ENCODE measurements at places on chromosomes 7 and 10.

DNA sequence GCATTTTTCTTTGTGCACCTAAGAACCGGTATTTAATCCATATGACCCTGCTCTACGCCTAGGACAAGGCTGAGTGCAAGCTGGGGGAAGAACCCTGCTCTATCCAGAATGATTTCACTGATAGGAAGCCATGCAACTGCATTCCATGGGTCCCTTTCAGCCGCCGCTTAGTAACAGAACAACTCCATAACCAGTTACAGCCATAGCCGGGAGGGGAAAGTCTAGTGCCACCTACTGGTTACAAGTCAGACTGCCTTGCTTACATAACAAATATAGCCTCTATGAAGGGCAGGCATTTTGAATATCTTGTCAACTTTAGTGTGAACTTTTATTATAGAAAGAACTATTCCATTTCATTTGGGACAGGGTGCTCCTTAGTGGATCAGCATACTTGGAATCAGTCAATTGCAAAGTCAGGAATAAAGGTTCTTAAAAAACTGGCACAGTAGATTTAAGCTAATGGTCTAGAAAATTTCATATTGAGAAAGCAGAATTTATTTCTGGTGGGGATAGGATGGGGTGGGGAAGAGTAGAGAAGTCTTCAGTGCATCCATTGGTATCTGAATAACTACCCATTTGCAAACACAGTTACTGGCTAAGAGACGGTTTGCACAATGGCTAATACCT lies 521.7 kb downstream of the ADRA2A start:
- DNase-seq = peak; percentile 29

DNA sequence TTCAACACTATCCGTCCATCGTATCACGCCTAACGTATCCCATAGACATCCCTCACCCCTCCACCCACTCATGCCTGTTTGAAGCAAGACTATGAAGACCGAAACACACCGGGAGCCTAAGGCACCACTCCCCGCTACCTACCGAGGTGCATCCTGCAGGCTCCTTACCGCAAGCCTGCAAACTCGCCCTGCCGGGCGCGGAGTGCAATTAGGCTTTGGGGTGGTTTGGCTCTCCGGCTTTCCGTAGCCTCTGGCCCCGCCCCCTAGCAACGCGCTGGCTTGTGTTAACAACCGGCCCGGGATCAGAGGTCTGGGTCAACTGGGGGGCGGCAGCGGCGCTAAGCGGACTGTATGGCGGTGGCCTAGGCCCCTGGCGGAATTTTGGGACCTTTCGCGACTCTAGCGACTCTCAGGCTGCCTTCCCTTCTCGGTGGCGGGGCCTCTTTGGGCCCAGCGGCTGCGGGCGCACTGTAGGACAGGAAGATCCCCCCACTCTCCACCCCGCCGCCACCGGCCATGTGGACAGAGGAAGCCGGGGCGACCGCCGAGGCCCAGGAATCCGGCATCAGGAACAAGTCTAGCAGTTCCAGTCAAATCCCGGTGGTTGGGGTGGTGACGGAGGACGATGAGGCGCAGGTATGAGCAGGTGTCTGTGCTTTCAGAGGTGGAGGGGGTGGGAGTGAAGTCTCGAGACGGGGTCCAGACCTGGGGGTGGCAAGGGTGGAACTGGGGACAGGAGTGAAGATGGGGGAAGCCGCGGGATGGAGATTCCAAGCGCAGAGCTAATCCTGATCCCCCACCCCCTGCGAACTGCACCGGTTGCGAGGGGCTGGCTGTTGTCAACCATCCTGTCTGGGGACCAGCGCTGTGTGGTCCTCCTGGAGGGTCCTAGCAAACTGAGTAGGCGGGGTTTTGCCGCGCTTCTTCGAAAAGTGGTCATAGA lies at the start of gene CFAP69:
Gene CFAP69 (plus strand): TSS at position 266 of the 943 bp plus-strand sequence. CDS start 251 bp downstream, at position 517.
- DNase-seq = peak; percentile 88

- DNase-seq = no peak
These were observed 59.3 kb downstream of the C7orf25 start for GRCh38 chr7:42852531-42852930.

GRCh38 chr7:40711706-40712105 lies 576.9 kb downstream of the SUGCT start:
- DNase-seq = no peak

DNA sequence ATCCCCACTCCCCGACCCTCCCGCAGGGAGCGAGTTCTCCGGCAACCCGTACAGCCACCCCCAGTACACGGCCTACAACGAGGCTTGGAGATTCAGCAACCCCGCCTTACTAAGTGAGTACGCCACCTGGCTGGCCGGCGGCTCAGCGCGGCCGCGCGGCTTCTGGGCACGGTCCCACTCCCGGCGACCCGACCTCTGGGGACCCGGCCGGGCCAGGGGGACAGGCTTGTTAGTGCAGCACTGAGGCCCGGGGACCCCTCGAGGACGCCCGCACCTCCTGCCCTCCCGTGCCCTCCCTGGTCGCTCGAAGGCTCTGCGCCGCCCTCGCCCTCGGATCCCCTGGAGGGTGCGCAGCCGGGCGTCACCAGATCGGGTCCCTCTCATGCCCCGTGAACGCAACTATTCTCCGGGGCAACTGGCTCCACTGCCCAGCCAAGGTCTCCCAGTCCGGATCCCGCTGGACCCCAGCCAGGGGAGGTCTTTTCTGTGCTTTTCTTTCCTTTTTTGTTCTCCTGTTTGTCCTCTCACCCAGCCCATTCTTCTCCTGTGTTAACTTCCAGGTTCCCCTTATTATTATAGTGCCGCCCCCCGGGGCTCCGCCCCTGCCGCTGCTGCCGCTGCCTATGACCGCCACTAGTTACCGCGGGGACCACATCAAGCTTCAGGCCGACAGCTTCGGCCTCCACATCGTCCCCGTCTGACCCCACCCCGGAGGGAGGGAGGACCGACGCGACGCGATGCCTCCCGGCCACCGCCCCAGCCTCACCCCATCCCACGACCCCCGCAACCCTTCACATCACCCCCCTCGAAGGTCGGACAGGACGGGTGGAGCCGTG lies 81.8 kb downstream of the PAX2 start:
- peak; percentile 52 for DNase-seq

- no peak for DNase-seq
These were observed 10.5 kb upstream of the EZH2 start for GRCh38 chr7:148894591-148894990.

DNA sequence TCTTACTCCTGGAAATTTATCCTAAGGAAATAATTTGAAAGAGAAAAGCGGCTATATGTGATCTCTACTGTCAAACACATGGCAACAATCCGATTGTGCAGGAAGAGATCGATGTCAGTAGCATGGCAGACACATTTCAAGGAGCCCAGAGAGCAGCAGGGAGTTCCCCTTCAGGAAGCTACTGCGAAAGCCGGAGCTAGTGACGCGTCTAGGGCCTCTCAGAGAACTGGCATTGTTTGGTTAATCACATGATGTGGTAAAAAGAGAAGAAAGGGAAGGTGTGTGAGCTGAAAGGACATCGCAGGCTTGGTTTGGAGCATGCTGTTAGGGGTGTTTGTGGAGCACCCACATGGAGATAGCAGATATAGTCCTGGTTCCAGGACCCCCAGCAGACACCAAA lies 74.9 kb downstream of the BEND7 start:
- peak; percentile 6 for DNase-seq

- no peak for DNase-seq
These were observed 3.6 kb downstream of the C10orf67 start for GRCh38 chr10:23341004-23341403.

DNA sequence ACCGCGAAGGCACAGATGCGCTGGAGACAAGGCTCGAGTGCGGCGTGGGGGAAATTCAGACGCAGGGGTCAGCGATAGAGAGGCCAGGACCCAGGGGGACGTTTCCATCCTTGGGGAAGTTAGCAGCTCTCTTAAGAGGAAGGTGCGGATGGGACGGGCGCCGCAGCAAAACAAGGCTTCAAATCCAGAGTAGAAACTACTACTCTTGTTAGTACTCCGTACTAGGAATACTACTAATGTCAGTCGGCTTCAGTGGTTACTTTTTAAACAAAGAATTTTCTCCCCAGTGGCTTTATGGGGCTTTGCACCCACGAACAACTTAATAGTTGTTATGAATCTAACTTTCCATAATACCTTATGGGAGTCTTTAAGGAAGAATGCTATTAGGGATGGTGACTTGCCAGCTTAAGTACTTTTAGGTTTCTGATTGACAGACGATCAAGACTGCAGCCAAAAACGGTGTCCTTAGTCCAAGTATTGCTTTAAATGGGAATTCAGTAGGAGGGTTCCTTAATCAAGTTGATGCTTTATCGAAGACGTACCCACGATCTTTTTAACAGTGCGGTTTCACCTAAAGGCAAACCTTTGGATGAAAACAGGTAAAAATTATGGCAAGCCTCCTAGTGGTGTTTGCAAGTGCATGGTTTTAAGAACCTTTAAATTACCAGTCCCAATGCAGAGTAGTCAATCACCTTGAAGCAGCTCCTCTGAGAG lies 812 bp upstream of the IDE start:
- DNase-seq = no peak

- no peak for DNase-seq
These were observed 766.0 kb upstream of the POT1 start for GRCh38 chr7:125695626-125696025.

DNA sequence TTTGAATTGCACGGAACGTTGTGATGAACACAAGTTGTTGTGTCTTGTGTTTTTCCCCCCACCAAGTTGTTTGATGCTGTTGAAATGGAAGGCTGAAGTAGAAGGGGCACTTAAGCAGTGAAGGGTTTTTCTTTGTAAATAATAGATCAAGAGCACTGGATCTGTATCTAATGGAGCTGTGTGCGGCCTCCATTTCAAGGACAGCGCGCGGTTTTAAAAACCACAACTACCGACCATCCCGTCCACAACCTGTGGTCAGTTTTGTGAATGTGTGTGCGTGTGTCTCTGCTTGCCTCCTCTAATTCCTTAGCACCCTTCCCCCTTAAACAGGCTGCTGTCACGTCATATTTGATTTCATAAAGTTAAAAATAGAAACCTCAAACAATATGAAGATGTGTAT lies 165.5 kb downstream of the TCF7L2 start:
- no peak for DNase-seq

GRCh38 chr7:137943132-137943551 lies 58.7 kb downstream of the CREB3L2 start:
- no peak for DNase-seq

GRCh38 chr10:12622691-12623090 lies 273.3 kb downstream of the CAMK1D start:
- DNase-seq = no peak

GRCh38 chr7:130114776-130115175 lies 44.4 kb downstream of the KLHDC10 start:
- DNase-seq = no peak

DNA sequence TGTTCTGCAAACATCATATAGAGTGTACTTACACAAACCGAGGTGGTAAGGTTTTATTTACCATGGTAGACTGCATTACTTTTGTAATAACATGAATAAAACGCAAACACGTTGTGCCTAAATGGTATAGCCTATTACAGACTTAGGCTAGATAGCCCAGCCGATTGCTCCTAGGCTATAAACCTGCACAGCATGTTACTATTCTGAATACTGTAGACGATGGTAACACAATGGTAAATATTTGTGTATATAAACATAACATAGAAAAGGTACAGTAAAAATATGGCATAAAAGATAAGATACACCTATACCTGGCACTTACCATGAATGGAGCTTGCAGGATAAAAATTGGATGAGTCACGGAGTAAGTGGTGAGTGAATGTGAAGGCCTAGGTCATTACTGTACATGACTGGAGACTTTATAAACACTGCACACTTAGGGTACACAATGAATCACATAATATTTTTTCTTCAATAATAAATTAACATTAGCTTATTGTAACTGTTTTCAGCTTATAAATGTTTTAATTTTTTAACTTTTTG lies 16.3 kb downstream of the AKR1D1 start:
- DNase-seq = no peak

GRCh38 chr7:17305387-17306171 lies 7.1 kb downstream of the AHR start:
- DNase-seq = no peak

DNA sequence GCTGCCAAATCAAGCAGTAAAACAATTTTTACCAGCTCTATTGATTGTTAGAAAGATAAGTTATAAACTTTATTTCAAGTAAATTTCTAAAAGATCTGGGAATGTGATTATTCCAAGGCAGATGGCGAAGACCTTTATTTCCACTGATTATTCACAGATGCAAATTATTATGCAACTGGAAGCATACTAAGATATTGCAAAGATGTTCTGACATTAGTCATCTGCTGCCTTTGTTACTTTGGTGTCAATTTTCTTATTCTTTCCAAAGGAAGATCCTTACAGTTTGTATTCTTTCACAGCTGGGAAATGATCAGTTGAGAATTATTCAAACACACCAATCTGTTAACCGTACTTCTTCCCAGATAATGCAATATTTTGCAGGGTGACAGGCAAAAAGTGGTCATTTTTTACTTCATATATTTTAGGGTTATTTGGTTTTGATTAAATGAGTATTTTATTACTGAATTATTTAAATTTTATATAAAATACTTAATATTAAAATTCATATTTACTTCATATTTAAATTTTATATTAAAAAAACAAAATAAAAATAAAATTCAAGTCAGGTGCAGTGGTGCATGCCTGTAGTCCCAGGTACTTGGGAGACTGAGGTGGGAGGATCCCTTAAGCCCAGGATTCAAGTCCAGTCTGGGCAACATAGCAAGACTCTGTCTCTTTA lies 171.3 kb downstream of the FZD1 start:
- DNase-seq = no peak

DNA sequence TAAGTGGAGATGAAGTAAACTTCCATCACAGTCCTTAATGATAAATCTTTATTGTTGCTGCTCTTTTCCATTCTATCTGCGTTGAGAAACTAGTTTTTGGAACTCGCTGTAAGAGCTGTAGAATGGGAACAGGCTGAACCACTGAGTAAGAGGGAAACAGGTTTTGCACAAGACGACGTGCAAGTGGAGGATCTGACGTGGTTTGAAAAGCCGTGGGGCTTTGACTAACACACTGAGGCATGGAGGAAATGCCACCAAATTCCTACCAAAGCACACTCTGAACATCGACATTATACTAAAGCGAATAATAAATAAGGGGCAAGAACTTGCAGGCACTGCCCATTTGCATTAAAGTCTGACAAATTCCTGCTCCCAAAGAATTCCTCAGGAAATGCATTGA lies 160.6 kb downstream of the KLF6 start:
- DNase-seq = no peak

- DNase-seq = no peak
These were observed 60.0 kb upstream of the ACSM6 start for GRCh38 chr10:95133997-95134396.
